NCI-H774 (cell line): ENCODE measurements at places on chromosomes 2 and 18.

DNA sequence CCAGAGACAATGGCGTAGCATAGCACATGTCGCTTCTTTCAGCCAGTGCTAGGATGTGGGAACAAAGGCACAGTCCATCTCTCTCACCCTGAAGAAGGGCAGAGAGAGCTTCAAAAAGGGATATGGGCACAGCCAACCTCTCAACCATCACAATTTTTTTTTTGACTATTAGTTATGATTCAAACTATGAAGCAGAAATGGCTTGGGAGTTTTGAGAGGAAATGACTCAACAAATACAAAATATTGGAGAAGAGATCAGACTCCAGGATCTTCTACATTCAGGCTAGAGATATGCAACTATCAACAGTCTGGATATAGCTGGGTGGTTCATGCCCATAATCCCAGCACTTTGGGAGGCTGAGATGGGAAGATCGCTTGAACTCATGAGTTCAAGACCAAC is 109.1 kb downstream of the MCFD2 start:
- DNase-seq: no peak

- DNase-seq: no peak
Measured at GRCh38 chr2:183068561-183068960, 10.0 kb upstream of the DUSP19 start.

DNA sequence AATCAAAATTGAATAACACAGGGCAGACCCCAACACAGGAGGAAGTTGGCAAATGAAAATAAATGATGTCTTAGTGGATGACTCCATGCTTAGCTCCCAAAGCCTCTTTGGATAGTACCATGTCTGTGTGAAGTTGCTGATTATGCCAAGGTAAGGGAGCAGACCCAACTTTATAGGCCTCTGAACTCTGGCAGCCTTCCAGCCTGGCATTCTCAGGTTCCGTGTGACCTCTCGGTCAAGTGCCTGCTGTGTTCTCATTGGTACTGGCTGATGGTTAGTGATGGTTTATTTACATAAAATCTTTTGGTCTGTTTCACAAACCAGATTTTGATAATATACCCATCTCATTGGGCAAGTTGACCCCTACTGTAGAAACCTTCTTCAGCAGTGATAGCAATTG is 112.2 kb upstream of the TTC39C start:
- DNase-seq: no peak

- DNase-seq: no peak
Measured at GRCh38 chr2:224849264-224849663, 133.1 kb upstream of the CCDC195 start.

DNA sequence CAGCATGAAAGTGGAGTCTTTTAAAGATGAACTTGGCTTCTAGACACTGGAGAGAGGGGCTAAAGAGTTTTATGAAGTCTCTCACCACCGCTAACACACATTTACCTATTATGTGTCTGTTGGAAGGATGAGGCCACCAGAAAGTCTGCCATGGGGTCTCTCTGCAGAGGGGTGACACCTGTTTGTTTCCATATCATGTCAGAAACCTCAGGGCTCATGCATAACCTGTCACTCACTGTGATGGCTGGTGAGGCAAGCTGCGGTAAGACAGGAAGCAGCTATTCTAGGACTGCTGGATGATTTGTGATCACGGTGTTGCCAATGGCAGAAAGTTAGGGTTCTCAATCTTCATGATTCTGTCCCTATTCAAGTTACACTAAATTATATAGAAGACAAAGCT is 60.8 kb upstream of the DNMT3A start:
- no peak for DNase-seq

GRCh38 chr2:116696223-116696622 is 1118.3 kb upstream of the DDX18 start:
- DNase-seq: peak; percentile 28

- DNase-seq: no peak
Measured at GRCh38 chr2:174977364-174977763, 27.8 kb downstream of the CHN1 start.

- DNase-seq: no peak
Measured at GRCh38 chr2:218536804-218537494, 31.2 kb downstream of the USP37 start.

DNA sequence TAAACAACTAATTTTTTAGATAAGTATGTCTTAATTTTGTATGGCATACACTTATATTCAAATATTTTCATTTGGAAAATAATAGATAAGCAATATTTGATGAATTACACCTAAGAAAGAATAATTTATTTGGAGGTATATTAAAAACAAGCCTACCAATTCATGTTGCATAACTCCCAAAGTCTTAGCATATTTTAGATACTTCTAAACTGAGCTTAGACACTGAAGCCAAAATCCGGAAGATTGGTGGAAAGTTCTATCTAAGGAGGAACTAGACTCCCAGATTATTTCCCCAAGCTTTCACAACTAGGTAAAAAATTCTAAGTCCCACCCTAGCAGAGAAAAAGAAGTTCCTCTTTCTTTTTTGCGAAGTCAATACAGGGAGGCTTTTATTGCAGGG is 221.0 kb upstream of the MMADHC start:
- DNase-seq: no peak

GRCh38 chr2:221310730-221311129 is 261.4 kb downstream of the EPHA4 start:
- DNase-seq: no peak

GRCh38 chr2:238595750-238596570 is 169.2 kb downstream of the ASB1 start:
- DNase-seq: no peak

DNA sequence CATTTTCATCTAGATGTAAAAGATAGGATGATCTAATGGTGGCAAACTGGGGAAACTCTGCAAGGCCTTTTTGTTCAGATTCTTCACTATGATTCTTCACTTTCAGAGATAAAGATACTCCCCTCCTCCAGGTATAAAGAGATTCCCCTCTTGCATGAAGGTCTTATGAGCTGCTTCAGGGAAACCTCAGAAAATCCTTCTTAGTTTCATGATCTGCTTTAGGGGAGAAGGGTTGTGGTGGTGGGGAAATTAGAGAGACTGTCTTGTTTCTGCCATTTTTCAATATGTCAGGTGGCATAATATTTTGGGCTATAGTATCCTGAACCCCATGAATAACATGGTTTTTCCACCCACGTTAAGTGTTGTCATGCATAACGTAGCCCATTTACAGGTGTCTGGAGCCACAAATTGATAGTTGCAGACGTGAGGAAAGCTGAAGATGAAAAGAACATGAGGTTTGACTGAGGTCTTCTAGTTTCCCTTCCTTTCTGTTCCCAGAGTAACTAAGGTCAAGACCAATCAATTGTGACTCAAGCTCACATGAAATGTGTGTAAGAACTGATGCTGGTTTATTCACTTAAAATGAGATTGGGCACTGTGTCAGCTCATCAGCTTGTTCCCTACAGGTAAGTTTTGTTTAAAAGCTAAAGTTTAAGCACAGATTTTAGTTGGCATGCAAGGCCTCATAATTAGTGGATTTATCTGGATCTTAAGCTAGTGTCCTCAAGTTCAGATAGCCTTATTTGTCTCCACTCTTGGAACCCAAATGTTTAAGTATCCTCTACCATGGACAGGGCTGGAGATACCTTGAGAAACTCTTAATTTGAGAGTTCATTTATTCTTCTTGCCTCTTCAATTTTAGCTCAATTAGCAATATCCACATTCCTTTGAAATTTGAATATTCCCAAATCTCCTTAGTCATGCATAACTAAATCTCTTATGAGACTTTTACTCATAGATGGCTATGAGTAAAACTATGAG is 304.5 kb upstream of the FANCL start:
- no peak for DNase-seq

GRCh38 chr2:240946046-240946445 is 39.9 kb downstream of the CROCC2 start:
- DNase-seq: no peak

GRCh38 chr2:46955764-46956163 is 40.2 kb upstream of the MCFD2 start:
- no peak for DNase-seq

- DNase-seq: no peak
Measured at GRCh38 chr2:50484371-50484770, 547.6 kb downstream of the NRXN1 start.

DNA sequence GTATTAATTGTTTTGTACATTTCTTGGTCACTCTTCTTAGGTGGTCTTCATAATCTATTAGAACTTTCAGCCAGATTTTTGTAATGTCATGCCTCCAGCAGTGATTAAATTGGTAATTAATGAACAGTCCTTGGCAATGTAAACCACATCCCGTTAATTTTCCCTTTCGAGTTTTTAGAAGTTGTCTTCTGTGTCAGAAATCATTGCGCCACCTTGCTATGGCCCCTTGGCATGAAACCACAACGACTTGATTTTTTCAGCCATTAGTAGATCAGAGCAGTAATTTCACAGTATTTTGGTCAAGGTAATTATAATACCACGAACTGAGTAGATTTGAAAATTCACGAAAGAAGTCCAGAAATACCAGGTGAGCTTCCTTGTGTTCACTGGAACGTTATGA is 86.0 kb upstream of the OTX1 start:
- DNase-seq: no peak

- no peak for DNase-seq
Measured at GRCh38 chr2:178521304-178522150, 41.3 kb downstream of the PLEKHA3 start.

GRCh38 chr2:217219164-217219520 is 359.3 kb upstream of the TNP1 start:
- DNase-seq: no peak

DNA sequence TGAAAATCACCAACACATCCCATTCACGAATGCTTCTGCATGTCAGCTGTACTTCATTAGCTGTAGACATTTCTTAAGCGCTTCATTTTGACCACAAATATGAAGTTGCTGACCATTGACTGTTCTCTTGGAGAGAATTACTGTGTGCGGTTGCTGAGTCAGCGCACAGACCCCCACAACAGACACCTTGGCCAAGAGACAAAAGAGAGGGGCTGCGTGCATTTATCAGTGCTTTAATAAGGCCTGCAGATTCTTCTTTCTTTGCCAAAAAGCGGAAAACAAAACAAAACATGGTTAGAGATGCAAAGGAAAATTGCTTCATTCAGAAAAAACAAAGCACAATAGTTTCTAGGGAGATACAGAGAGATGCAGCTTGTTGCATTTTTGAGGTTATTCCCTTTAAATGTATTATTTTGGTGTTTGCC is 174.7 kb downstream of the ACKR3 start:
- DNase-seq: no peak

DNA sequence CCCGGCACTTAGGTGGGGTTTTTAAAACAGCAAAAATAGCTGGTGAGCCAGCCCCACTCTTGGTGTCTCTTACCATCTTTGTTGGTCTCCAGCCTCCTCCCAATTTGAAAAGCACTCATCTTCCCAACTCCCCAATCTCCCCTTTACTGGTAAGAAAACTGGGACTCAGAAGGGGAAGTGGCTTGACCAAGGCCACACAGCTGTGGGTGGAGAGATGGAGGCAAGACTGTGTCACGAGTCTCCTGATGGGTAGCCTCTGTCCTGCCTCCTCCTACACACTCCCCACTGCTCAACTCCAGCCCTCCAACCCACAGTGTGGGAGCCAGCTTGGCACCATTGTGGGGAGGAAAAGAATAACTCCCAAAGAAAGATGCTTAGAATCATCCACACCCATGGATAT is 140.4 kb downstream of the SMAD2 start:
- no peak for DNase-seq
